ENCODE measurements at places on chromosomes 11 and 22.

DNA sequence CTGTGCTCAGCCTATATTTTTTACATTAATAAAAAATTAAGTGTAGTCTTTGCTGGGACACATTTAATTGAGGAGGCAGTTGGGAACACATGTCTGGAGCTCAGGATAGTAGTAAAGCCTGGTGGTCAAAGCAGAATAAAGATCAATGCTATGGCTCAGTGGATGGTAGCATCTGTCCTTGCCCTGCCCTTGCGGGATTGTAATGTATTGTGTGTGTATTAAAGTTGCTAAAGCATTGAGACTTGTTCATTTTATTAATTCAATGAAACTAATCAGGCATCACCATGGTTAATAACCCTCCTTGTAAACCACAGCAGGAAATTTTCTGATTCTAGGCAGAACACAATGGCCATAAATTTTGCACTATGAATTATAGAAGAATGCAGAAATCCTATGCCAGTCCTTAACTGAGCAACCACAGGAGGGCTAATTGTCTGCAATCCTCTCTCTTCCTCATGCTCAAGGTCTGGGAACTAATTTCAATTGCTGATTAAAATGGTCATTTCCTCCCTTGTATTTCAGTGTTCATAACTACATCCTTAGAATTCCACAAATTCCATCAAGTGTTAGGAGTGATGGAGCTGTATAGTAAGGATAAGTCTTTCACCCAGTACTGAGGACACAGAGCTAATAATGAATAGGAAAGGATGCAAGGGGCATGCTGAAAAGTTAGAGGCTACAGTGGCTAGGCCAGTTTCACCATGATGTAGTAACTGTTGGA, 403.2 kb upstream of the DDI1 start:
- DNase-seq: no peak

GRCh38 chr11:68302670-68303069, 9.7 kb upstream of the LRP5 start:
- DNase-seq: no peak

DNA sequence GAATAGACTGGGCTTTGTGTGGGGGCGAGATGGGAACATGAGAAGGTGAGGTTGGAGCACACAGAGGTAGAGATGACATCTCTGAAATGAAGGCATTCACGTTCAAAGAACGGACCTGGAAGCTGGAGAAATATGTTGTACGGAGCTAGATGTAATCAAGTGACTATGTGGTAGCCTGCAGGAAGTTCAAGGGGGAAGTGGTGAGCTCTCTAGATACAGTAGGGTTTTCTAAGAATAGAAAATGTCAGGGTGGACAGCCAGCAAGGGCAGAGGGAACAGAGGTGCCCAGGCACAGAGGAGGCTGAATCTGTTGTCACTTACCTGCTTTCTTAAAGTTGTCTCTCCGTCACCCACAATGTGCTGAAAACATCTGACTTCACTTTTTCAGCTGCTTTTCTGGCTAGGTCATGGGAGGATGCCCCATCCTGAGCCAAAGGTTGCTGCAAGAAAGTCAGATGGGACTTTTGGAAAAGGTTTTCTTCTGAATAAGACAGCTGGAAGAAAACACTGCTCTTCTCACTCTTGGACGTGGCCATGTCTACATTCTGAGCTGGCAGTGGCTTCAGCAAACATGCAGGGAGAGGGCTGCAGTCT, 171.5 kb upstream of the B3GAT1 start:
- no peak for DNase-seq

DNA sequence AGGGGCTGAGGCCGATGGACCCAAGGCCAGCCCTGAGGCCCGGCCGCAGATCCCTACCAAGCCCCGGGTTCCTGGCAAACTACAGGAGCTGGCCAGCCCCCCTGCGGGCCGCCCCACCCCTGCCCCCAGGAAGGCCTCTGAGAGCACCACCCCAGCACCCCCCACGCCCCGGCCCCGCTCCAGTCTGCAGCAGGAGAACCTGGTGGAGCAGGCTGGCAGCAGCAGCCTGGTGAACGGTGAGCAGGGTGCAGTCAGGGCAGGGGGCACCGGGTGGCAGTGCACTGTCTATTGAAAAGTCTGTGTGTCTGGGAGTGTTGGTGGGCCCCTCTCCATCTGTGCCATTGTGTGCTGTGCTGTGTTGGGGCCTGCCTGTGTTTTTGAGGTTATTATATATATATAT, 16.1 kb downstream of the MICALL1 start:
- DNase-seq: no peak

- DNase-seq: no peak
Observed at GRCh38 chr22:48335442-48336139, 1492.1 kb downstream of the BRD1 start.

GRCh38 chr22:48883211-48883960, 944.3 kb downstream of the BRD1 start:
- no peak for DNase-seq

GRCh38 chr11:33664166-33664565, 36.5 kb downstream of the C11orf91 start:
- no peak for DNase-seq

- no peak for DNase-seq
Observed at GRCh38 chr11:2209900-2210321, 38.3 kb upstream of the TH start.

DNA sequence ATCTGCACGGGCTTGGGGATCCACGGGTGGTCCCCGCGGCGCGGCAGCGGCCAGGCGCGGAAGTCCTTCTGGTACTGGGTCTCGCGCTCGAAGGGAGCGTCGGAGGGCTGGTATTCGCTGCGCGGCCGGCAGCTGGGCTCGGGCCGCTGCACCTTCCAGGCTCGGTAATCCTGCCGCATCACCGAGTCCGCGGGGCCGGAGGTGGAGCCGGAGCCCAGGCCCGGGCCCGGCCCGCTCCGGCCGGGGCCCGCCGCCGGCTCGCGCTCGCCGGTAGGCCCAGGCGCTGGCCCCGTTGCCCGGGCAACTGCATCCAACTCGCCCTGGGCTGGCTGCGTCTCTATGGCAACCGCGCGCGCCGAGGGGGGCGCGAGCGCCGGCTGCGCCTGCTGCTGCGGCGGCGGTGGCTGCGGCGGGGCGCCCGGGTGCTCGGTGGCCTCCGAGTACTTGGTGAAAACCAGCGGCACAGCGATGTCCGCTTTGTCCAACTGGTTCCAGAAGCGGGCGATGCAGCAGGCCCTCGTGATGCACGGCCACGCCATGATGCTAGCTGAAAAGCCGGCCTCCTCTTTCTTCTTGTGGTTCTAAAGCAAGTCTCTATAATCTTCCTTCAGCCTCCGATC, 897 bp downstream of the MAP6 start:
- no peak for DNase-seq

DNA sequence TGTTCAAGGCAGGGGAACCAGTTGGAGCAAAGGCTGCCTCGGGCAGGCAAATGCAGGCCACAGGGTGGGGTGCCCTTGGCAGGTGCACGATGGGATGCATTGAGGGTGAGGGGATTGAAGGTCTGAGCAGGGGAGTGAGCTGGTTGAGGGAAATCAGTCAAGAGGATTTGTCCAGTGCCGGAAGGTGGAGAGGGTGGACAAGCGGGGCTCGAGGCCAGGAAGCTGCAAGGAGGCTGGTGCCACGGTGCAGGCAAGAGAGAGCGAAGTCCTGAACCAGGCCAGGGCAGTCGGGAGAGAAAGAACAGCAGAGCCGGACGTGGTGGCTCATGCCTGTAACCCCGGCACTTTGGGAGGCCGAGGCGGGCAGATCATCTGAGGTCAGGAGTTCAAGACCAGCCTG, 10.4 kb upstream of the MS4A10 start:
- DNase-seq: no peak
